ENCODE measurements at places on chromosomes 3 and 15.

- DNase-seq: no peak
These were observed 74.1 kb upstream of the TRIM42 start for GRCh38 chr3:140603766-140604165.

DNA sequence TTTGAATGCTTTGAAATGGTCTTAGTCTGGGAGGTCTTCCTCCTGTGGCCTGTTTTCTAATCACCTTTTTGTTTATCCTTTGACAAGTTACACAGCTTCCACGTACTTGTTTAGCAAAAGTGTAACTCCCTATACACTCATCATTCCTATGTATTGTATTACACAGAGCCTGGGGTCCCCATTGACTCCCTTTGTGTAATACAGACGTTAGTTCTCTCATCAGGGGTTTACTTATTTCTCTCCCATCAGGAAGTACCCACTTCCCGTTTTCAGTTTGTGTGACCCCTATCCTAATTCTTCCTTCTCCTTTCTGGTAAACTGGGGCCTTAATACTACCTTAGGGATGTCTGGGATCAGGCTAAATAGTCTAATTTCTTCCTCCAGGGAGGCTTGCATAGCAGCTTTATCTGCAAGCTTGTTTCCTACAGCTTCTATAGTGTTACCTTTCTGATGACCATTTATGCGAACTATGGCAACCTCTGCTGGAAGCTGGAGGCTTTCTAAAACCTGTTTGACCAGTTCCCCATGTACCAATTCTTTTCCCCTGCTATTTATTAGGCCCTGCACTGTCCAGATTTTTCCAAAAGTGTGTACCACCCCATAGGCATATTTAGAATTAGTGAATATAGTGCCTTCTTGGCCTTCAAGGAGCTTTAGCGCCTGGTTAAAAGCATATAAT is 22.4 kb downstream of the ARL8B start:
- no peak for DNase-seq

DNA sequence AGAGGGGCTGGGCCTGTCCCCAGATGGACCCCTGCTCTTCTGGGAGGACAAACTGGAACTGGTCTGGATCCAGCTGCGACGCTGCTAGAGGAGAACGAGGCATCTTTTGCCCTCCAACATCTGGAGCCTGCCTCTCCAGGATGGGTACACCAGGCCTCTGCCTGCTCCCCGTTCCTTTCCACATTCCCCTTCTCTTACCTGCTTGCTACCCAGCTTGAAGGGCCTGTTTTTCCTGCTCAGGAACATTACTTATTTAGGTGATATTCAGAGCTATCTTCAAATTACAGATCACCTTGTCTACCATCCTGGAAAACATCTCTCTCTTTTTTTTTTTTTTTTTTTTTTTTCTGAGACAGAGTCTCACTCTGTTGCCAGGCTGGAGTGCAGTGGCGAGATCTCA is 64.0 kb downstream of the CHRD start:
- no peak for DNase-seq

- DNase-seq: no peak
These were observed at the start of gene FES for GRCh38 chr15:90883976-90884718. Gene FES, plus strand, starts transcription at chr15:90884504. Its CDS starts 542 bp downstream, at chr15:90885046.

- DNase-seq: no peak
These were observed 5.7 kb downstream of the IFRD2 start for GRCh38 chr3:50286322-50287227.

- DNase-seq: peak; percentile 5
These were observed 69.7 kb downstream of the USF3 start for GRCh38 chr3:113626503-113627371.

GRCh38 chr15:41597787-41598186 is 38.8 kb downstream of the TYRO3 start:
- DNase-seq: no peak

DNA sequence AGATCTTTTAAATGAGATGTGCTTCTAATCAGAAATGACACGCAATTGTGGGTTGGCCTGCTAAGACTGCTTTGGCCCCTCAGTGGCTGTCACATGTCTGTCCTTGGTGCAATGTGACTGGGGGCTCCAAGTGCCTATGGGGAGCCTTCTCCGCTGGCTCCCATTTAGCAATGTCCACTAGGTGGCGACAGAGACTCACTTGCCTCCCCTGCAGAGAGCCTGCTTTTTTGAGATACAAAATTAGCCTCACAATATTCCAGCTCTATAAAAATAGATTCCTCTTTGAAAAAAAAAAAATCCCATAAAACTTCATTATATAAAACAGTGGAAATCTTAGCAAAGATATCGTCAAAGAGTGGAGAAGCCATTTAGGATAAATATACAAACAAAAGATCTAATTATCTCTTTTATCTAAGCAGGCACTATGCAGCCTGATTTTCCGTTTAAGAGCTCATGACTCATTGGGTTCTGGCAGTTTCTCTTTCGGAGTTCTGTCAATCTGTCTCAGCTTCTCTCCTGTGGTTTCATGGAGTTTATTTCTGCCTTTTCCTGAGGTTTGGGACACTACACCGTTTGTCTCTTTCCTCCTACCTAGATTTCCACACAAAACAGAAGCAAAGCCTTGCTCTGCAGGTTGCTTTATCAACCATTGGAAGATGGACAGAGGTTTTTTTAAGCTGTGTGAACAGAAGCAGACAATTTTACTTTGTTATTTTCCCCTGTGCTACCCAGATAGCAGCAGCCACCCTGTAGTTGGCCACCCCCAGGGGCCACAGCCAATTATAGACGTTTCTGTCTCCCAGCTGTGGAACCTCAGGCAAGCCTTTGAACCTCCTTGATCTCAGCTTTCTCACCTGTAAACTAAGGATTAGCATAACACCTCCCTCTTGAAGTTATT is 68.4 kb upstream of the TNFAIP8L3 start:
- peak; percentile 66 for DNase-seq

DNA sequence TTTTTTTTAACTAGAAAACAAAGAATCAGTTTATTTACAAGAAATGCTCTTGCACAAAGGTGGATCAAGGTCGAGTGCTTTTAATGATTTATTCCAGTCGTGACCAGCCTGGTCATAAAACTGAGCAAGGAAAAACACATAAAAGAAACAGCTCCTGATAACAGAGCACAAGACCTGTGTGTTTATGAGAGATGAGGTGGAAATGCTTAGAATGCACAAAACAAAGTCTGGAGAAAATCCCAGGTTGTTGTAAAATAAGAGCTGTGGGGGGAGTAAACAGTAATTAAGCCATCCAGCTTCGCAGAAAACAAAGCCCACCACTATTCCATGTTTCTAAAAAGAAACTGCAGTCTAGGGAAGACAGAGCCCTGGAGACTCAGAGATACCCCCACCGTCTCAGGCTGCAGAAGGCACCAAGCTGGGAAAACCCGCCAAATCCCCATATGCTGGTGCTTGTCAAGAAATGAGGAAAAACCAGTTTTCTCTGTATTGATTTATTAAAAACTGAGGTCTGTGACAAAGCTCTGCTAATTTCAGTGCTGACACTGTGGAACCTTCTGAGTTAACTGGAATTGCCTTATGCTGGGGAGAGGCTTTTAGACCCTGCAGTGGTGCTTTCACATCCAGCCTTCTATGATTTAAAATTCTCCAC is 139.3 kb downstream of the ADAMTS17 start:
- no peak for DNase-seq

- no peak for DNase-seq
These were observed 214.2 kb downstream of the GRM7 start for GRCh38 chr3:7075117-7075516.

DNA sequence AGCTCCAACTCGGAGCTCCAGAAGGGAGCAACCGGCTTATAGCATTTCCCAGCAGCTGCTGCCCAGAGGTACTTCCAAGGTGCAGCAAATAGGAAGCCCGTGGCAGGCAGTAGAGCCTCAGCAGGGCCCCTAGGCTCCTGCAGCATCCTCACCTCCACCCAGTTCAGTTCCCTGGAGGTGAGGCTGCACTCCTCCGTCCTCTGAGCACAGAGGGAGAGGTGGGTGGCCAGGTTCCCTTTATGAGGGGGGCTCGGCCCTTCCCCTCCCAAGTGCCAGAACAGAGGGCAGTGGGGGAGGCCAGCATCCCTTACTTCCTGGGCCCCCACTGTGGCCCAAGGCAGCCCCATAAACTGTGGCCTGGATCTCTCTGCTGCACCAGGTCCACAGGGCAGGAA is 150.2 kb downstream of the ATP10A start:
- no peak for DNase-seq

DNA sequence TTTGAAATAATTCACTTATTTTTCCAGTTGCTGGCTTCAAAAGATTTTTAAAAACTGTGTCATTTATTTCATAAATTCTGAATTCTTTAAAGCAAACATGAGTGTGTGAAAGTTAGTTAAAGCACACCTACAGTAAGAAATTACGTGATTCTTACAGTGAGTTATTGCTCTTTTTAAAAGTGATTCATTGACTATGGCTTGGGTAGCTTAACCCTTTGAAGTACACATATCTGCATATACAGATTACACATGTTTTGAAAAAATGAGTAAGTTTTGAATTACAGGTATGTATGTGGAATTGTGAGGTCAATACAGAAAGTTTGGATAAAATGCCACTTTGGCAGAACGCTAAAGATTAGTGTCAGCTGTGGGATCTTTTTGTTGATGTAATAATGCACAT is 64.5 kb upstream of the MBNL1 start:
- DNase-seq: peak; percentile 64

- no peak for DNase-seq
These were observed 39.6 kb upstream of the PDCD6IP start for GRCh38 chr3:33758864-33759263.

- no peak for DNase-seq
These were observed 137.6 kb upstream of the TOPAZ1 start for GRCh38 chr3:44104043-44104442.

DNA sequence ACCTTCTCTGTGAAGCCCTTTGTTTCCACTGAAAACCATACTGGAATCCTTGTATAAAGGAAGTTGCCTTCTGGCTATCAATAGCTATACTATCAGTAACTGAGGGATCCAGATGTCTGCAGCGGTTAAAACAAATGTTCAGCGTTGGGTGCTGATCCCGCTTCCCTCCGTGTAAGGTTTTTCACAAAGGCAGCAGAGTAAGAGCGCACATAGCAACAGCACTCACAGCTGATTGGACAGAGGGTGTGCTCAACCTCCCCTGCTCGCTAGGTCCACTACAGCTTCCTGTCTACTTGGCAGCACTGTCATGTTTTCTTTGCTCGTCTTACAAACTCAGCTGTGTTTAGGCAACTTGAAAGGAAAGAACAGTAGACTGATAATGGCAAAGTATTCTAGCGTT is 27.3 kb downstream of the ATOSA start:
- DNase-seq: peak; percentile 47

- DNase-seq: no peak
These were observed 169.5 kb upstream of the THBS1 start for GRCh38 chr15:39411102-39411989.

DNA sequence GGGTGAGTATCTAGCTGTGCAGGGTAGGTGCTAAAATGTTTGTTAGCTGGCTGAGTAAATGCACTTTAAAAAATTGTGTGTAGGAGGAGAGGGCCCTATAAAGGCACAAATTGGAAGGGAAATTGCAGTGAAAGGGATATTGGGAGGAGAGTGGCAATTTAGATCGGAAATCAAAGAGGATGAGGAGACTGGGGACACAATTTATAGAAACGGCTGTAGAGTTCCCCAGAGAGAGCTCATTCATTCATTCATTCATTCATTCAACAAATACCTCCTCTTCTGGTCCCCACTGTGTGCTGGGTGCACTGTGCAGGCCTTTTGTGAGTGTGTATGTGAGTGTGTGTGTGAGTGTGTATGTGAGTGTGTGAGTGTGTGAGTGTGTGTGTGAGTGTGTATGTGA is 2.4 kb downstream of the DNAJA4 start:
- no peak for DNase-seq
